Tibial nerve (tissue), 4 donors: ENCODE measurements at places on chromosomes 11 and 22. TPM values are rescaled to one million over a fixed set of nuclear protein-coding genes. Genes with fewer than 3 reads are reported as not detected.

DNA sequence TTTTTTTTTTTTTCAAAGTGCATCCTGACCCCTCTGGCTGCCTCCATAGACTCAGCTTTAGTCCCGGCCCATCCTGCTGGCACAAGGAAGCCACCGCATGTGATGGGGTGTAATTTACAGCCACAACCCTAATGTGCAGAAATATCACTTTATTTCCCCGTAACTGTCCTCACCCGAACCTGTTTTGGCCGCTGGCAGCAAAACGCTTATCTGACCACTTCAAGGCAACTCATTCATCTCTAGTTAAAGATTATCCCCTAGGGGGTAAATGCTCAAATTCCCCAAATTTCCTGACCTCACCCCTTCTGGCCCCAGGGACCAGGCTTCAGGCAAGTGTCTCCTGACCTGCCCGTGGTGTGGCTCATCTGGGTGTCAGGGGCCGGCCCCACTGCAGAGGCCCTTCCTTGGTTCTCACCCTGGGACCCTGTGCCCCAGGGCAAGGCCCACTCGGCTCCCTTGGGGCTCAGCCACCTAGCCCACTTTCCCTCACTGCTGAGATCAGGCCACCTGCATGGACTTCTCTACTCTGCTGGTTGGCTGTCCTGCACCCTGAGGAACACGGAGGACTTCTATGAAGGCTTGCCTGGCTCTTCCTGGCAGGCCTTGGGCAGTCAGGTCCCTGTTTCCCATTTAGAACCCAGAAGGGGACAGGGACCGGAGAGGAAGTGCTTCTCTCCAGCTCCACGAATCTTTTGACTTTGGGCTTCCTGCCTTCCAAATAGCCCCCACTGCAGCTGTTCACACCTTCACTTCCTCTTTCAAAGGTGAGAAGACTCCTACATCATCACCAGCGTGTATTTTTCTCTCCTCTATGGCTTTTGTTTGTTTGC is 53.3 kb downstream of the WNT11 start:
- no peak overlapping the region for H3K4me3 ChIP-seq
- no peak overlapping the region for H3K27ac ChIP-seq
- no peaks in the 10 kb centered on the region for H3K4me1 ChIP-seq
- H3K27me3 ChIP-seq, result no peaks in the 10 kb centered on the region

The MOV10L1 gene
- total RNA-seq, result 3.7 TPM

DNA sequence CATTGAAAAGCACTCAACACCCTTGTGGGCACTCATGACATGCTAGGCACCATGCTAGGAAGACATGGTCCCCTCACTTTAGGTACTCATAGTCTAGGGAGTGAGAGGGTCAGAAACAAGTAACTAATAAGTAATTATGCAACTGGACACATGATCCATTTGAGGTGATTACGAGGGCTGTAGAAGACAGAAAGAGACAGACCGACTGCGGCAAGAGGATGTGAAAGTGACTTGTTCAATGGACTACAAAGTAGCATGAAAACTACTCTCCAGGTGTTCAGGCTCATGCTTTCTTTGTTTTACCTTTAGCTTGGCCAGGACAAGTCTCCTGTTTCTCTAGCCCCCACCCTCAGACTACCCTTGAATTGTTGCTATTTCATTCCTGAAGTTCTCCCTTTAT is 310.8 kb upstream of the SORL1-AS1 start:
- H3K36me3 ChIP-seq, result no peaks in the 10 kb centered on the region
- H3K27me3 ChIP-seq, result no peaks in the 10 kb centered on the region
- H3K4me1 ChIP-seq, result no peaks in the 10 kb centered on the region
- no peak overlapping the region for H3K27ac ChIP-seq
- DNase-seq, result no peak

GRCh38 chr11:121895919-121896318 is 220.1 kb downstream of the BLID start:
- no peaks in the 10 kb centered on the region for H3K36me3 ChIP-seq
- H3K27me3 ChIP-seq, result no peaks in the 10 kb centered on the region
- no peak for DNase-seq
- H3K4me3 ChIP-seq, result no peak overlapping the region
- peaks cover 18% of the 10 kb centered on the region for H3K4me1 ChIP-seq

The GNAZ gene
- total RNA-seq, result 16.8 TPM

The ADAMTS15 gene
- 18.4 TPM for total RNA-seq

The FAM180B gene
- total RNA-seq, result 4.4 TPM

- no peak overlapping the region for H3K27ac ChIP-seq
- H3K4me1 ChIP-seq, result peaks cover 4% of the 10 kb centered on the region
- no peaks in the 10 kb centered on the region for H3K27me3 ChIP-seq
- H3K4me3 ChIP-seq, result no peak overlapping the region
These were observed 28.7 kb downstream of the DRD4 start for GRCh38 chr11:665704-666281.

The MSANTD2 gene
- 32.8 TPM for total RNA-seq

The ALKBH8 gene
- total RNA-seq, result 4.9 TPM

The OR51B5 gene
- 2.9 TPM for total RNA-seq

The APOL6 gene
- 24.7 TPM for total RNA-seq

DNA sequence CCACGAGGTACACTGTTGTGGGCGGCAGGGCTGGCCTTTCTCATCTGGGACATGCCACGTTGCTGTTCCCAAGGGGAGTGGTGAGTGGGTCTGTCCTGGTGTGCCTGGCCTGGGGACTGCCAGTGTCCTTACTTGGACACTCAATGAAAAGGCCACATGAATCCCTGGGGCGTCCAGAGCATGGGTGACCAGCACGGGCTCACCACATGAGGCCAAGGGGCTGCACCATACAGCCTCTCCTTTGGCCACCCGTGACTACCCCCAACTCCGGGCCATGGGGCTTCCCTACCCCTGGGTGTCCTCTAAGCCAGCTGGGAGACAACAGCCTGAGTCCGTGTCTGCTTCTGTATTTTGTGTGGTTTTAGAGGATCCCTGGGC is 20.2 kb upstream of the TXNRD2 start:
- no peaks in the 10 kb centered on the region for H3K27me3 ChIP-seq
- no peak for DNase-seq
- peaks cover 47% of the 10 kb centered on the region for H3K36me3 ChIP-seq

GRCh38 chr22:42747701-42748513 is 27.2 kb upstream of the A4GALT start:
- H3K36me3 ChIP-seq, result no peaks in the 10 kb centered on the region
- H3K27me3 ChIP-seq, result no peaks in the 10 kb centered on the region
- no peak for DNase-seq
- peak overlapping the region; percentile 52 for H3K27ac ChIP-seq

DNA sequence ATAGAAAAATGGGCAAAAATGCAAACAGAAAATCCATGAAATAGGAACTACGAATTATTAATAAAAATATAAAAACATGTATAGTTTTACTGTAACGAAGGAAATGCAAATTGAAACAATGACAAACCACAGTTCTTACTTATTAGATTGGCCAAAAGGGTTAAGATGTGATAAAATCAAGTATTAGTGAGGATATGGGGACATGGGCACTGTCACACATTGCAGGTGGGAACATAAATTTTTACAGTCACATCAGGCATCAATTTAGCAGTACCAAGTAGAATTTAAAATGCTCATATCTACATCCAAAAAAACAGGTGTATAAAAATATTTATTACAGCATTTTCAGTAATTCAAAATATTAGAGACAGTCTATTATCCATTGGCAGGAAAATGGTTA is 353.2 kb upstream of the API5 start:
- no peaks in the 10 kb centered on the region for H3K27me3 ChIP-seq
- H3K27ac ChIP-seq, result no peak overlapping the region
- DNase-seq, result no peak
- no peaks in the 10 kb centered on the region for H3K4me1 ChIP-seq
- H3K4me3 ChIP-seq, result no peak overlapping the region
- H3K36me3 ChIP-seq, result no peaks in the 10 kb centered on the region

GRCh38 chr11:117731722-117732290 is 65.2 kb downstream of the DSCAML1 start:
- no peaks in the 10 kb centered on the region for H3K36me3 ChIP-seq
- H3K27ac ChIP-seq, result no peak overlapping the region
- no peaks in the 10 kb centered on the region for H3K27me3 ChIP-seq
- no peaks in the 10 kb centered on the region for H3K4me1 ChIP-seq

- no peak overlapping the region for H3K27ac ChIP-seq
- peaks cover 5% of the 10 kb centered on the region for H3K4me1 ChIP-seq
- no peaks in the 10 kb centered on the region for H3K36me3 ChIP-seq
- H3K27me3 ChIP-seq, result no peaks in the 10 kb centered on the region
- DNase-seq, result no peak
These were observed 193.1 kb downstream of the DSCAML1 start for GRCh38 chr11:117603932-117604331.

DNA sequence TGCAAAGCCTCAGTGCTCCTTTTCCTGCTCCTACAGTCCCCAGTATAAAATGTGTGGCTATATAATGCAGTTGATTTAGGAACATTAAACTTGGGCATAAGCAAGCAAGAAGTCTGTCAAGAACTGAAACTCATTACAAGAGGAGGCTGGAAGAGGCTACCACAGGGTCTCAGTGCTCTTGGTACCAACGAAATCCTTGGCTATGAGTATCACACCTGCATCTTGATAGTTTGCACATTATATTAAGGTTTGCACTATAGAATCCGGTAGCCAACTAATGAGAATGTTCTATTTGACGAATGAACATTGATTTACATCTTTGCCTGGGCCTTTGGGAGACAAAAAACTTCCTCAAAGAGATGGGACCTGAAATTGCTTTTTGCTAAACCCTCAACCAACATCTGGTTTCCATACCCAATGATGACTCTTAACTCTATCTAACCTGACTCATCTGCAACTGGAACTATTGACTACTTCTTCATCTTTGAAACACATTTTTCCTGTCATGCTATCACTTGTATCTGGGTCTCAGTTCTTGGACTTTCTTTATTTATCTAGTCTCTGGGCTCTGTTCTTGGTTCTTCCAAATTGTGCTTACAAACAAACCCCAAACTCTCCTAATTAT is 207.2 kb upstream of the CTSC start:
- H3K4me1 ChIP-seq, result no peaks in the 10 kb centered on the region
- H3K36me3 ChIP-seq, result no peaks in the 10 kb centered on the region
- H3K4me3 ChIP-seq, result no peak overlapping the region
- no peak overlapping the region for H3K27ac ChIP-seq
- no peaks in the 10 kb centered on the region for H3K27me3 ChIP-seq

DNA sequence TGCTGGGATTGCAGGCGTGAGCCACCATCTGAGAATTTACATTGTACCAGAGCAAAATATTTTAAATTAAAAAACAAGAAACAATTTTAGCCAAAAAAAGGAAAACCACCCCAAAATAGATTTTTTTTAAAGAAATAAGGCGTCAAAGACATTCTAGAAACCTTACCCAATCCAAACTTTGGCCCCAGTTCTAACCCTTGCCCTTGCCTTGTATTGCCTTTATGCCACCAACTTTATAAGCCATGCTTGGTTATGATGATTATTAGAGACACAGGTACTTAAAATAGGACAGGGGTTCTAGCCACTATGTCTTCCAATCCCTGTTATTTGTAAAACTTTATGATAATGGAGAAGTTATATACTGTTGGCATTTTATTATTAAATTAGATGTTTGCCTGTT is 11.8 kb downstream of the C11orf54 start:
- no peaks in the 10 kb centered on the region for H3K27me3 ChIP-seq
- DNase-seq, result no peak
- no peak overlapping the region for H3K27ac ChIP-seq
- peaks cover 4% of the 10 kb centered on the region for H3K36me3 ChIP-seq
- H3K4me1 ChIP-seq, result no peaks in the 10 kb centered on the region
- H3K4me3 ChIP-seq, result no peak overlapping the region

The AGBL2 gene
- total RNA-seq, result 0.44 TPM

The RASGRP2 gene
- total RNA-seq, result 35.4 TPM

- H3K27ac ChIP-seq, result no peak overlapping the region
- no peak for DNase-seq
- no peak overlapping the region for H3K4me3 ChIP-seq
- no peaks in the 10 kb centered on the region for H3K27me3 ChIP-seq
- no peaks in the 10 kb centered on the region for H3K4me1 ChIP-seq
These were observed 4.0 kb upstream of the TRIM29 start for GRCh38 chr11:120141768-120142423.

The C11orf91 gene
- not detected for total RNA-seq
